ENCODE measurements at places on chromosomes 1 and 21.

GRCh38 chr1:9731561-9731960, 80.0 kb downstream of the PIK3CD start:
- no peak for DNase-seq

GRCh38 chr1:30589083-30589482, 134.3 kb downstream of the MATN1 start:
- no peak for DNase-seq

DNA sequence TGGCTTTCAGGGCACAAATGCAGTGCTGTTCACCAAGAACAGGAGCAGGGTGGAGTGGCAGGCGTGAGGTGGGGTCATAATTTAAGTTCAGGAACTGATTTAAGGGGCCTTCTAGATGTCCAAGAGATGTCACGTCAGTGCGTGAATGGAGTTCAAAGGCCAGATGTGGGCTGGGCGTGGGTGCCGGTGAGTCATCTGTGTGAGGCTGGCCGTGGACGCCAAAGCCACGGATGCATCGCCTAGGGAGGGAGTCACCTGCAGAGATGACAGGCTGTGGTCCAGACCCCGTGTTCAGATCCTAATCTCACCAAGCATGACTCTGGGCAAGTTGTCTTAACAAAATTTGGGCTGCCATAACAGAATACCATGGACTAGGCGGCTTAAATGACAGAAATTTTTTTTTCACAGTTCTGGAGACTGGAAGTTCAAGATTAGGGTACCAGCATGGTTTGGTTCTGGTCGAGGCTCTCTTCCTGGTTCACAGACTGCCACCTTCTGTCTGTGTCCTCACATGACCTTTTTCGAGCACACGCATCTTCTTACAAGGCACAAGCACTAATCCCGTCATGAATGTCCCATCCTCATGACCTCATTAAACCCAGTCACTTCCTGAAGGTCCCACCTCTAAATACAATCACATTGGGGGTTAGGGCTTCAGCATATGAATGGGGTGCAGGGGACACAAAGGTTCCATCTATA, 109.6 kb downstream of the PRDM2 start:
- no peak for DNase-seq

DNA sequence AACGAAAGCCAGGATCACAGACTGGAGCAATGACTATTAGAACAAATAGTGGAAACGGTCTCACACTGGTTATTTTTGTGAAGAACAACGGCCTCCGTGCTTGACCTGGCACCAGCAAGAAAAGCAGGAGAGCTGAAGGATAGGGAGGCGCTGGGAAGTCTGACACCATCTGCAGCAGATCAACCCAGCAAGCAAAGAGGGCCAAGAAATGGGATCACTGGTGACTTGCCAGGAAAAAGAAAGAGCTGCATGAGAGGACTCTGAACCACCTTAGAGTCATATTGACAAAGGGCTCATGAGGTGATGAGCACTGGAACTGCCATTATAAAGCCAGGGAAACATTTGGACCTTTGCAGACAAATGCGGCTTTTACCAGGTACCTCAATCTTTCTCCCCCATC, 25.0 kb downstream of the MTOR start:
- peak; percentile 4 for DNase-seq

- no peak for DNase-seq
Measured at GRCh38 chr1:201206176-201206575, 15.6 kb downstream of the IGFN1 start.

GRCh38 chr1:203152158-203153034, 23.2 kb downstream of the MYBPH start:
- DNase-seq: no peak

- no peak for DNase-seq
Measured at GRCh38 chr1:245444147-245444828, 289.5 kb downstream of the KIF26B start.

DNA sequence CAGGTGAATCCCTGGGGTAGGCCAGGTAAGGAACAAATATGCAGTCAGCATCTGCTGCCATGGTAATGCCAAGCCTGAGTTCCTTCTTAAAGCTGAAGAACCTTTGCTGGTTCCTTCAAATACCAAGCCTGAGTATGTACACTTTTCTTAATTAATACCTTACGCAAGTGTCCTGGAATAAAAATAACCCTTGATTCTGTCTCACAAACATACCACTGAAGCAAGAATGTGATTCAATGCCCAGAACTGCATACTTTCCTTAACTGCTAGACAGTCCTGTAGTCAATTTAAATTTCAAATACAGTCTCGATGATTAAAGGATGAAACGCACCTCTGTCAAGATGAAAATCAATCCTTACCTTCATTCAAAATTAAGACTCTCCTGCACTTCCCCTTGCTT, 634.0 kb upstream of the CHRM3 start:
- DNase-seq: no peak

GRCh38 chr1:43243299-43243698, 26.5 kb upstream of the TMEM125 start:
- DNase-seq: no peak

GRCh38 chr21:36713746-36714145, 14.8 kb downstream of the SIM2 start:
- DNase-seq: no peak

DNA sequence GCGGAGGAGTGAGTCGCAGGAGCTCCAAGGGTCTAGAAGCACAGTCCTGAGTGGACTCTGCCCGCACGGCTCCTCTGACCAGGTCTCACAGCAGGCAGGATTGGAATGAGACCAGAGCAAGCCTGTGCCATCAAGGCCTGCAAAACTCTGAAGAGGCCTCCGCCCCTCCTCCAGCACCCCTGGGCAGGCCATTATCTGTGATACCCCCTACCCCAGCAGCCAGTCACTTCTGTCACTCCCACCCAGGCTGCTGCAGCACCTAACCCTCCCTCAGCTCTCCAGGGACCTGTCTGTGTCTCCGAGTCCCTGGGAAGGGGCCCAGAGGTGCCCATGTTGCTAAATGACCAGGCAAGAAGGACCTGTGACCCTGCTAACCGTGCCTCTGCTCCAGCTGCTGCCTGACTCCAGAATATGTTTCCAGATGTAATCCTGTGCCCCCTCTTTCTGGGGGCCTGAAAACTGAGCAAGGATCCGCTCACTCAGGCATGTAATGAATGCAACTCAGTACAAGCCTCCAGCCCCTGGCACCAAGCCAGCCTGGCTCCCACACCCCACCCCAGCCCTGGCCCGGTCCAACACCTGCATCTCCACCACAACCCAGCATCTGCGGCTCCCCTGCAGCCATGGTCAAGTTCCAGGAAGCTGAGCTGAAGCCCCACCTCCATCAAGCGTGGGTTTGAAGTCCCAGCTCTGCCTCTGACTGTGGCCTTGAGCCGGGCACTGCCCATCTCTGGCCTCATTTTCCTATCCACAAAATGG, 22.1 kb upstream of the COL16A1 start:
- no peak for DNase-seq

DNA sequence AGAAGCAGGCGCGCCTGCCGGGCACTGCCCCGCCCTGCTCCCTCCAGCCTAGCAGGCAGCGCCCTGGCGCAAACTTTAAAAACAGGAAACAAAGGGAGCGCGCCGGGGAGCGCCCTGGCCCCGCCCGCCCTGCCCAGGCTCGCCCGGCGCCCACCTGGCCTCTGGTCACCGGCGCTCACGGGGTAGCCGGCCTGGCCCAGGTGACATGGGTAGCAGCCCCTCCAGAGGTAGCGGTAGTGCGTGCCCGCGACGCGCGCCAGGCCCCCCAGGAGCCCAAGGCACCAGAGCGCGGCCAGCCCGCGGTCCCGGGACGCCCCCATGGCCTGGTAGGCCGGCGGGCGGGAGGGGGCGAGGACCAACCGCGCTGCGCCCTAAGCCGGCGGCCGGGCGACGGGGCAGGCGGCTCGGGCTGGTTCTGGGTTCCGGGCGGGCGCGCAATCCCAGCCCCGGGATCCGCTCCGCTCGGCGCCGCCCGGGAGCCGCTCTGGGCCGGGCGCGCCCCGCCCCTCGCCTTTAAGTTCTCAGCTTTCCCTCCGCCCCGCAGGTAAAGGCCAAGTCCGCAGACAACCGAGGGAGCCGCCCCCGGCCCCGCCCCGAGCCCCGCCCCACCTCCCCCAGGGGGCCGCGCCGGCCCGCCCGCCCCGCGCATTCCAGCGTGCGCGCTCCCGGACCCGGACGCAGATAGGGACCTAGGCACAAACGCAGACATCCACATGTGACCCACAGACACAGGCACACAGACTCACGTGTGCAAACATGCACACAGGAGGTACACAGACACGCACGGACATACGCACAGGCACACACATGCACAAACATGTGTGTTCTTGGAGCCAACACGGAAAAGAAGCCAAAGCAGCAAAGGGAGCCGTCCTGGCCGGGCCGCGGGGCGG, 76.7 kb downstream of the ARHGEF16 start:
- peak; percentile 31 for DNase-seq

DNA sequence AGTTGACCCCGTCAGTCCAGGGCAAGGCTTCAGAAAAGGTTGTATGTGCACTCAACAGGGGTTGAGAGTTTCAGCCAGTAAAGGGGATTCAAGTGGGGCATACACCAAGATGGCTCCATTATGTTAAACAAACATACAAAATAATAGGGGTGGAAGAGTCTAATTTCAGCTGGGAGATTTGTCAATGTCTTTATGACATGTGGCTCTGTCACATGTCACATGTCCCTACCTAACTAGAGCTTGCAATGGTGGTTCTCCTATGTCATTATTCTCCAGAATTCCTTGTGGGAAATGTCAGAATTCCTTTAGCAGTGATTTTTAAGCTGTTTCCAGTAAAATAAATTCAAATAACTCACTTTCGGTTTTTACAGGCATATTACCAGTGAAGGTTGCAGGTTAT, 392.0 kb upstream of the ADGRL4 start:
- DNase-seq: no peak

DNA sequence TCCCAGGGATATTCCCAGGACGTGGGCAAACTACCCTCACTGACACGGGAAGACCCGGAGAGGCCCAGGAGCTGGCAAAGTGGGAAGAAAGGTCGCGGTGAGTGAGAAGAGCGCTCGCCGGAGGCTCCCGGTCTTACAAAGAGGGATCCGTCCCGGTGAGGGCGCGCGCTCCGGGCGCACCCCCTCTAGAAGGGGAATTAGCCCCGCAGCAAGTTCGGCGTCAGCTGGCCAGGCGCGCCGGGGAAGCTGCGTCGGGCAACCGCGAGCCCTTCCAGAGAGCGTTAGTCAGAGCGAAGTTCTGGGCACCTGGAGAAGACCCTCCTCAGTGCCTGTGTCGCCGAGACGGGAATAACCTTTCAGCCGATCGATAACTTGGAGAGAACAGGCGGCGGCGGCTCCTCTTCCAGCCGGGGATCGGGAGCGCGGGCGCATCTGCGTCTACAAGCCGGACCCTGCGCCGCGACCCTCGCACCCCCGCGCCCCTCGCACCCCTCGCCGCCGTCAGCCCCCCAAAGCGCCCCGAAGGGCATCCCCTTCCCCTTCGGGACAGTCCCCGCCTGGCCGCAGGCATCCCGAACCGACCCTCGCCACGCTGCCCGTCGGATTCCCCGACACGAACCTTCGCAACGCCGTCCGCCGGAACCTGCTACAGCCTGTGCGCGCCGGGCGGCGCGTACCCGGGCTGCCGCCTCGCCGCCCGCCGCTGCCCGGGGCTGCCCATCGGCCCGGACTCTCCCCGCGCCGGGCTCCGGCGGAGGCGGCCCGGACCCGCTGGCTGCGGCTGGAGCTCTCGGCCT, 485 bp downstream of the SIPA1L2 start:
- DNase-seq: peak; percentile 9

- DNase-seq: no peak
Measured at GRCh38 chr1:145784409-145784808, 39.5 kb downstream of the RNF115 start.

DNA sequence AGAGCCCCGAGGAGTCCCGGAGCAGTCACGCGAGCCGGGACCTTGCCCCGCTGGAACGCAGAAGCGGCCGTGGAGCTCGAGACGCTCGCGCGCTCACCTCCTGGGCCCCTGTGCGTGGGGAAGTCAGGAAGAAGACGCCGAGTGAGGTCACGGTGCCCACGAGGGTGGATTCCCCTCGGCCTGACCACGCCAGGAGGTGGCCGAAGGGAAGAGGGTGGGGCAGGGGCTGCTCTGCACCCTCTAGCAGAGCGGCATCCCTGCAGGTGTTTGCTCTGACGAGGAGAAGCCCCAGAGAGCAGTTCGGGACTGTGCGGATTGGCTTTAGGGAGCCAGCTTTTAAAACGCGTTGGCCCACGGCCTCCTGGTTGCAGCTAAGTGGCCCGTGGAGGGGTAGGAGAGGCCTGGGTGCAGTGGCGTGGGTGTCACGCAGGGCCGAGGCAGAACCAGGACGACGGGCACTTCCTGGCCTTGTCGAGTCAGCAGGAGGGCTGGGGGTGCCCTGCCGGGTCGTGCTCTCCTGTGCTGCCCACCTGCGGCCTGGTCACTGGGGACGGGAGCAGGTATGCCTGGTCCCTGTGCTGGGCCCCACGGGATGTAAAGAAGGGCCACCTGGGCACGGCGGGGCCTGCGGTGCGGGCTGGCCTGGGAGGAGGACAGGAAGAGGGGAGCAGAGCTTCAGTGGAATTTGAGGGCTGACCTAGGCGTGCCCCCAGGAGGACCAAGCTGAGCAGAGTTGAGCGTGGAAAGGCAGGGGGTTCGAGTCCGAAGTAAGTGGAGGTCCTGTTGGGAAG, 1.0 kb downstream of the PDXK start:
- no peak for DNase-seq

GRCh38 chr1:7265771-7266371, 480.6 kb downstream of the CAMTA1 start:
- peak; percentile 60 for DNase-seq

DNA sequence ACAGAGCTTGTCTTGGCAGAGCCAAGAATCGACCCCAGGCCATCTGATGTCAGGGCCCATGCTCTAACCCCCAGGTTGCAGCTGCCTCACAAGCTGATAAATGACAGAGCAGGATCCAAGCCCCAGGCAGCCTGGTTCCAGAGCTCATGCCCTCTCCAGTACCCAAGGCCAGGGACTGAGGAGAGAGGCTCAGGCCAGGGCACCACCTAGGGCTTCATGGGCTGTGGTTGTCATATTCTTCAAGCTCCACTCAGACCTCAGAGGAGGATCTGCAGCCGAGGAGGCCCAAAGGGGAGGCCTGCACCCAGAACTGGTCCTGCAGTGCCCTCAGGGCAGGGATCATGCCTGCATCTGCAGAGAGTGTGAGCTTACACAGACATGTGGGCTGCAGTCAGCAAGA, 301.1 kb downstream of the MATN1 start:
- no peak for DNase-seq

DNA sequence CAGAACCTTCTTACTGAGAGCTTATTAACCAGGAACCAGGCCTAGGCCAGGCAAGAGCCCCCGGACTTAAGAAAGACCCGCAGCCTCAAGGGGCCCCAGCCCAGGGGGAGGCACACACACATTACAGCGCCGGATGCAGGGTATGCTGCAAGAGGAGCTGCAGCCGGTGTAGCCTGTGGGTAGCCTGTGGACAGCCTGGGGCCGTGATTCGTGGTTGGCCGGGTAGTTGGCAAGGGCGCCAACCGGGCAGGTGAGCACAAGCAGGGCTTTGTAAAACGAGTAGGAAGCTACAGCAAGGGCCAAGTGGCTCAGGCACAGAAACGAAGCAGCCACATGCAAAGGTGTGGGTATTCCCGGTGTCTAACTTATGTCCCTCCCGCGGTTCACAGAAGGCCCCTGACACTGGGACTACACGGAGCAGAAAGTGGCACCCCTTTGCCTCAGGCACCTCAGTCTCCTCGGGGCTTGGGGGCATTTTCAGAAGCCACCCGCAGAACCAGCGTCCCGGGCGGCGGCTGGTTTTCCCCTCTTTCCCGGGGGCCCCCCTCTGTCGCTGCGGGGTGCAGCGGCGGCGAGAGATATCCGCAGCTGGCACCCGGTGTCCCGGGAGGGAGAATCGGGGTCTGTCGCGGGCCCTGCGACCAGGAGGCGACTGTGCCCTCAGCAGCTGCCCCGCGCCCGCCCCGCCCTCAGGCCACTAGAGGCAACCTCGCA, 40.8 kb downstream of the KIAA1614 start:
- no peak for DNase-seq

GRCh38 chr1:63698001-63698838, 75.6 kb upstream of the ROR1 start:
- peak; percentile 70 for DNase-seq
